ENCODE measurements at places on chromosomes 16 and 17.
A peak's percentile ranks its signal among the peaks of the same experiment; 100 is the strongest.

- no peak for DNase-seq
Measured at GRCh38 chr16:76837872-76838271, 353.1 kb upstream of the MON1B start.

- peak; percentile 69 for DNase-seq
Measured at GRCh38 chr17:67689534-67690177, 28.1 kb upstream of the NOL11 start.

GRCh38 chr17:75518201-75518600 lies 1.9 kb downstream of the TSEN54 start:
- no peak for DNase-seq

DNA sequence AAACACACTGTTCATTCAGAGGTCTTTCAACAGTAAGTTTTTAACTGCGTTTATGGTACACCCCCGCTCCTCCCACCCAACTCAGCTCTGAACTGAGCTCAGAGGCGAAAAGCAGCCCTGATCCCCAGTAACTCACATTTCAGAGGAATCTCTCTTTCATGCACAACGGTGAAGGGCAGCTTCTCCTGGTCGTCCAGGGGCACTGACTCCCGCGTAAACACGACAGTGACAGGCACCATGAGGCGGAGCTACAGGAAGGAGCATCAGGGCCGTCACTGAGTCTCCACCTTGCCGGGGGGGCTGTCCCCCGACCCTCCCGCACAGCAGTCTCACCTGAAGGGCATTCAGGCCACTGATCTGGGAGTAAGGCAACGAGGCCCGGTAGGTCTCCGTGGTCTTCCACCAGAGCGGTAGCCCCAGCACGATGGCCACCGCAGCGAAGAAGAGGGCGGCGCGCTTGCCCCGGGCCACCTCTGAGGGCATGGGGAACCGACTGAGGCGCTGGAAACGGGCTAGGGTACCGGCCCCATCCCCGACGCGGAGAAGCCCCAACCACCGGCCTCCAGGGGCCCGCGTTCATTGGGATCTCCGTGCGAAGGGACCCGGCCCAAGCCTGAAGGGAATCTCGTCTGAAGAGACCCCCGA lies 486 bp downstream of the PIGS start:
- DNase-seq = peak; percentile 30

GRCh38 chr16:81891736-81892364 lies 112.8 kb downstream of the PLCG2 start:
- no peak for DNase-seq

DNA sequence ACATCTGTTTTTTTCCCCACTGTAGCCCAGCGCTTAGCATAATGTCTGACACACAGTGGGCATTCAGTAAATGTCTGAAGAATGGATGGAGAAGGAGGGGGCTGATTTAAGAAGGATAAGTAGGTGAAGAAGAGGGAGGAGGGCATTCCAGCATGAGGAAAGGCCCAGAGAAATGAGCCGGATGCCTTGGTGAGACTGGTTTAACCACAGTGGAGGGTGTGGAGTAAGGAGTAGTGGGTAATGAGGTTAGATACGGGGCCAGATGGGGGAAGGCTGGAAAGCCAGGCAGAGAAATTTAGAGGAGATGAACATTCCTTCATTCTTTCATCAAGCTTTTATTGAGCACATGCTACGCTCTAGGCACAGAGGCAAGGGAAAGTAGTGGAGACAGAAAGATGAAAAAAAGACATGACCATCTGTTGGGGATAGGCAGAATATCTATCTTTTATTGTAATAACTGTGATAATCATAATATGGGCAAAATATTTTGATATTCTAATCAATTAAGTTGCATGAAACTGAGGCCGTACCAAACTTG lies 43.7 kb upstream of the NFAT5 start:
- no peak for DNase-seq
